ENCODE measurements at places on chromosomes 11 and 22.

DNA sequence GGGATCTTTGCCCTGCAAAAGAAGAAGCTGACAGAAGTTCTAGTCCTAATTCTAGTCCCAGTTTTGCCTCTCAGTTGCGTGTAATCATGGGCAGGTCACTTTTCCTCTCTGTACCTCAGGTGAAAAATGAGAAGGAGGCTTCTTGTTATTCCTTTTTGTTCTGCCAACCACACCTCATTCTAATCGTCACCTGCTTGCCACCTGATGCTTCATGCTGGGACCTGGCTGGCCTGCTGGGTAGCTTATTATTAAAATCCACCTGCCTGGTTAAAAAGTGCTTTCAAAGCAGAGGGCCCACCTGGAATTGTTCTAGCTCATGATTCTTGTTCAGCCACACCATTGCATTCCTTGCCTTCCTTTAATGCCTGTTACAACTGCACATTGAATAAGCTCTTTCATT, 8.4 kb upstream of the ALG8 start:
- no peak for DNase-seq

DNA sequence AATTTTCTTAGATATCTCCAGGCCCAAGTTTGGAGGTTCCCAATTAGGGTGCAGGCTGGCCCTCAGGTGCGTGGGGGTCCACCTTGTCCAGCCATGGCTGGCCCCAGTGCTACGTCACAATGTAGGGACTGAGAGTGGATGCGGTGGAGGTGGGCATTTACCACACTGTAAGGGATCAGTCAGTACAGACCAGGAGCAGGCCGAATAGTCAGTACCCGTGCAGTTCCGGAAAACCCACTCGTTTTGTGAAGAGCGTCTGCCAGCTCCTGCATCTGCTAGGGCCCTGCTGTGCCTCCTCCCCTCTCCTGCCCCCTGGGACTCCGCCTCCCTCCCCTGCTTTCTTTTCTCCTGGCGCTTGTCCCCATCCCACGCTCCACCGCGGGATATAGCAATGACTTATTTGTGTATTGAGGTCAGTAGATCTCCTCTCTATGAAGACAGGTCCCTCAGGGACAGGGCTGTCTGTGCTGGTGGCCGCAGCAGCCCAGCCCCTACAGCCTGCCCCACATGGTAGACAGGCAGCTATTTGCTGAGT, 50.4 kb upstream of the SEPTIN5 start:
- DNase-seq: peak; percentile 24

- peak; percentile 39 for DNase-seq
These were observed 2.2 kb downstream of the CALCA start for GRCh38 chr11:14969901-14970323.

DNA sequence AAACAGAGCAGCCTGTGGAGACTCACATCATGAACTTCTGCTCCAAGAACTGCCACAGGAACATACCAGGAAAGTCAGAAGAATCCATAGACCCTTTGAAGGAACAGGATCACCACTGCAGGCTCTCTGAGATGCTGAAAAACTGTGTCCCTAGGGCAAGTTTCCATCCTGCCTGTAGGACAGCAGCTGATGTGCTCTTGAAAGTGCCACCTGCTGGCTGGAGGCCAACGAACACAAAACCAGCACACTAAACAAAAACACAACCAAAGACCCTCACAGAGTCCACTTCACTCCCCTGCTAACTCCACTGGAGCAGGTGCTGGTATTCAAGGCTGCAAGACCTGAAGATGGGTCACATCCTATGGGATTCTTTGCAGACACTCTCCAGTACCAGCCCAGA, 12.0 kb upstream of the NXPE1 start:
- DNase-seq: no peak

GRCh38 chr22:40237241-40237640, 59.5 kb downstream of the TNRC6B start:
- DNase-seq: no peak

DNA sequence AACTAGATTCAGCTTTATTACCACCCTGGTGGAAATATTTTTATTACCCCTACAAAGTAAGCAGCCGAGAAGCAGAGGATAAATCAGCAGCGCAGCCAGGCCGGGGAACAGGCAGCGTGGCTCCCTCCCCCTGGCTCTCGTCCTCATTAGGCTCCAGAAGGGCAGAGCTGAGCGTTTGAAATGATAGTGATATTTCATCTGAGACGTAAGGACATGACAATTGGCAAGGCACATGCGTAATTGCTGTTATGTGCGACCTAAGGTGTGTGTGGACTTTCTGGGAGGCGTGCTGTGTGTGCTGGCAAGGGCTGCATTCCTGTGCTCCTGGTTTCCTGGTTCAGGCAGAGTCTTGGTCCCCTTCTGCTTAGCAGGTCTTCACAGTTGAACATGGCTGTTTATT, 247.8 kb downstream of the TBC1D22A start:
- no peak for DNase-seq

GRCh38 chr11:490930-491260, 16.1 kb downstream of the RNH1 start:
- DNase-seq: no peak

DNA sequence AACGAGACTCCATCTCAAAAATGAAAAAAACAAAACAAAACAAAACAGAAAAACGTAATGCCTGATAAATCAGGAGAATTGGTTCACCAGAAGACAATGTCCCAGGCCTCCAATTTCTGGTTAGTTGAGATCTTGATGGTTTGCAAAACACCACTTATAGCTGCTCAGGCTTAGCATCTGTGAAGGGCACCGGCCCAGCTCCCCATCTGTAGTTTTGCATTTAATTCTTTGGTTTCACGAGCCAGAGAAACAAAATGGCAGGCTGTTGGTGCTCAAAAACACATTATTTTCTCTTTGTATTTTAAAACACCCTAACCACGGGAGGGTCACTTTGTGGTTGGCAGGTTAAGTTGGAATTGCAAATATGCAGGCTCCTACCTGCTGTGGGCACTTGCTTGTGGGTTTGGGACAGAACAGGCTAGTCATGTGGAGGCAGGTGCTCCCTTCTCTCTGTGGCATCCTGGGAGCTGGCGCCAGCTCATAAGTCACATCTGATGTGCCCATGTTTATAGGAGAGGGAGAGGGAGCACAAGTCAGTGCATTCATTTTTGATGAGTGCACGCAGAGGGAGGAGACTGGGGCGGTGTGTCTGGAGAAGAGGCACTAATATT, 145.9 kb downstream of the CEP164 start:
- DNase-seq: no peak

- no peak for DNase-seq
These were observed 17.3 kb upstream of the DGCR8 start for GRCh38 chr22:20062766-20063083.

DNA sequence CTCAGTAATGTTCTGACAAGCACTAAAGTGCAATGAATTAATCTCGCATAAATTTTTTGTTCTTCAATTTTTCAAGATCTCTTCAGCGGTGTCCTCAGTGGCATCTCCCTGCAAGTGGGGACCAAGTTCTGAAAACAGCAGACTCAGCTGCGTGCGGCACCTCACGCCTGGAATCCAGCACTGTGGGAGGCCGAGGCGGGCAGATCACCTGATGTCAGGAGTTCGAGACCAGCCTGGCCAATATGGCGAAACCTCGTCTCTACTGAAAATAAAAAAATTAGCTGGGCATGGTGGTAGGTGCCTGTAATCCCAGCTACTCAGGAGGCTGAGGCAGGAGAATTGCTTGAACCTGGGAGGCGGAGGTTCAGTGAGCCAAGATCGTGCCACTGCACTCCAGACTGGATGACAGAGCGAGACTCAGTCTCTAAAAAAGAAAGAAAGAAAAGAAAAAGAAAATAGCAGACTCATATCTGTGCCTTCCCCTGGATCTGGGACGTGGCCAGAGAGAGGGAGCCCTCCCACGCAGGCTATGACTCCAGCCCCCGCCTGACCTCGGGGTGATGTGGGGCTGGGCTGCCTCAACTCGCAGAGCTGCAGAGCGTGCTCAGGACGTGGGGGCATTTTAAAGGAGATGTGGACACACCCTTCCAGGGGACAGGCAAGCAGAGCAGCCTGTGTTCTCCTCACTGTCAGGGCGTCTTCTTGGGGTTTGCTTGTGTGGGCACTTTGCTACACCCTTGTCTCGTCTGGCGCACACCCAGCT, 346.6 kb downstream of the BRD1 start:
- DNase-seq: no peak

DNA sequence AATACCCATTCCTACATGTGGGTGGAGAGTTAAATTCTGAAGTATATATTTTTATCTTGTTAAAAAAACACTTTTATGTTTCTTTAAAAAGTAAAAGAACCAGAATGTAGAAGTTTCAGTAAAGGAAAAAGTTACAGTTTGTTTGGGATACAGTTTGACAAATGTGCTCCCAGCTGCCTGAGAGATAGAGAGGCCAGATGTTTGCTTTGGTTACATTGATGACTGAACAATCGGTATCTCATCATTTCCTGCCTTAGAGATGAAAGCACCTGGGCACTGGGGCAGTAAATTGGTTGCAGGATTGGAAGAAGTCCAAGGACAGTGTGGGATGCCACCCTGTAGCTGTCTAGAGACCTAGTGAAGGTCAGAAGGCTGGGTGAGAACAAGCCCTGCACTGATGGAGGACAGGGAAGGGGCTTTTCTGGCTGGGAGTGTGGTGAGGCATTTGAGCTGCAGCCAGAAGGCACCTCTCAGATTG, 16.6 kb downstream of the MED15 start:
- no peak for DNase-seq

- no peak for DNase-seq
These were observed 156.0 kb downstream of the MPPED1 start for GRCh38 chr22:43567691-43568324.

DNA sequence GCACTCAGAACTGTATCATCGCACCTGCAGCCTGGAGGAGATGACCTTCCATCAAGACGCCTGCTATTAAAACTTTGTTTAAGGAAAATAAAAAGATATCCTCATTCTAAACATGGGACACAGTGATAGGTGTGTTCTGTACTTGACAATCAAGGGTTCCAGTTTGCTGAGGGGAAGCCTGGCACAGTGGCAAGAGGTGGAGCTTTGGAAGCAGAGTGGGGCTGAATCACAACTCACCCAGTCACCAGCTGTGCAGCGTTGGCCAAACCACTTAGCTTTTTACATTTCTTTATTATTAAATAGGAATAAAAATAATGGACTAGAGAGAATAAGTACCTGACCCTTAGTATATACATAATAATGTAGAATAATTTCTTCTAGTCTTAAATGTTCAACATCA, 220.7 kb downstream of the TENM4 start:
- peak; percentile 77 for DNase-seq

DNA sequence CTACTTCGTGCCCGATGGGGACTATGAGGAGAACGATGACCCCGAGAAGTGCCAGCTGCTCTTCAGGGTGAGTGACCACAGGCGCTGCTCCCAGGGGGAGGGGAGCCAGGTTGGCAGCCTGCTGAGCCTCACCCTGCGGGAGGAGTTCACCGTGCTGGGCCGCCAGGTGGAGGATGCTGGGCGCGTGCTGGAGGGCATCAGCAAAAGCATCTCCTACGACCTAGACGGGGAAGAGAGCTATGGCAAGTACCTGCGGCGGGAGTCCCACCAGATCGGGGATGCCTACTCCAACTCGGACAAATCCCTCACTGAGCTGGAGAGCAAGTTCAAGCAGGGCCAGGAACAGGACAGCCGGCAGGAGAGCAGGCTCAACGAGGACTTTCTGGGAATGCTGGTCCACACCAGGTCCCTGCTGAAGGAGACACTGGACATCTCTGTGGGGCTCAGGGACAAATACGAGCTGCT, 751 bp downstream of the FIBIN start:
- DNase-seq: peak; percentile 61

DNA sequence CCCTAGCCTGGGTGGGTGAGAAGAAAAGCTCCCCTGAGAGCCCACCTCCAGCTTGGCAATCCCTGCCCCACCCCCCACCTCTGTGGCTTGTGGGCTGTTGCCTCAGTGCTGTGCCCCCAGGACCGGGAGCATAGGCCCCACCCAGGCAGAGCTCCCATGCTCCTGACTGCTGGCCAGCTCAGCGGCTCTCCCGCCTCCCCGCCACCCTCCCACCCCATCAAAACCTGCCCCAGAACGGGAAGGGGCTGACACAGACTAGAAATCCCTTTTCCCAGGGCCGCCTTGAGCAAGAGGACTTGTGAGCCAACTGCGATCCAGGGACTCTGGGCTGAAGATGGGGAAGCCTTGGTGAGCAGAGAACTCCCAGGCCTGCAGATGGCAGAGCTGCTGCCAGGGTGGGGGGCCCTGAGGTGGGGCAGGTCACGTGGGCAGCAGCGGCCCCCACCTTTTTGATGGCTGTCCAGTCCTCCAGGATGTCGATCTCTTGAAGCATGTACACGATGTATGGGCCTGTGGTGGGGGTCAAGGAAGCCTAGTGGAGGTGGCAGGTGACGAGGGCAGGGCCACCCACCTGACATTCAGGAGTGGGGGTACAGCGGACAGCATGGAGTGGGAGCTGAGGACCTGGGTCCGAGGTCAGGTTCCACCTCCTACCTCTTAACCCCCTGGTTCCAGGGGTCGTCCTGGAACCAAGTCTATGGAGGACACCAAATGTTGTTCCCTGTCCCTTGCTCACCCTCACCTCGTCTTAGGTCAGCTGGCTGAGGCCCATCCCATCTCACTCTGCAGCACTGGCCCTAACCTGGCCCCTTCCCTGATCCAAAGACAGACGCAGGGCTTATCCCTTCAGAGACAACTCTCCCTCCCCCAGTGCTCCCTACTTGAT, 2.3 kb upstream of the RIN1 start:
- DNase-seq: no peak

DNA sequence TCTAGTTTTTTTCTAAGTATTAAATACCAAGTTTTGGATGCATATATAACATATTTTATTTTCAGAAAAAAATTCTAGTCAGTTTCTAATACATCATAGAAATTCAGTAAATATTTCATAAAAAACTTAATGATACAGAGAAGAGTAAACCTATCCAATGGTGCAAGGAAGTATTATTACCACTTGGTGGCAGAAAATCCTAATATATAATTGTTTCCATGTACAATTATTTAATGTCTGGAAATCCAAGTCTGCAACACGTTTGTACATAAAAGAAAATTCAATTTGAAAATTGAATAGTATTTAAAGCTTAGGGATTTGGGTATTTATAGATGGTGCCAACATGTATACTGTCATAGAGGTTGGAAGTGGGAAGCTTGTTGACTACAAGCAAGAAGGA, 127.0 kb downstream of the TRPC6 start:
- no peak for DNase-seq

- DNase-seq: no peak
These were observed 809.1 kb downstream of the BRD1 start for GRCh38 chr22:49018601-49019000.

- DNase-seq: peak; percentile 48
These were observed 32.5 kb downstream of the PHLDB1 start for GRCh38 chr11:118639899-118640298.

GRCh38 chr22:46609724-46610201, 10.4 kb upstream of the GRAMD4 start:
- no peak for DNase-seq

GRCh38 chr11:36509201-36509639, 852 bp downstream of the TRAF6 start:
- DNase-seq: peak; percentile 13

Measured in thyroid gland (tissue), 4 donors.